Airway epithelial cell (primary cell): ENCODE measurements at places on chromosomes 7 and 10. TPM values are rescaled to one million over a fixed set of nuclear protein-coding genes. Genes with fewer than 3 reads are reported as not detected.

The CLEC2L gene
- not detected in 2 replicates for total RNA-seq

The ADAM8 gene
- 26.9 and 30.5 TPM in 2 replicates for total RNA-seq

The RADIL gene
- 0.14 and 0.88 TPM in 2 replicates for total RNA-seq

The TAS2R4 gene
- 0.42 and 0.49 TPM in 2 replicates for total RNA-seq

The RHOBTB1 gene
- 4.8 and 13.8 TPM in 2 replicates for total RNA-seq

The FEZF1 gene
- not detected in 2 replicates for total RNA-seq

The ANK3 gene
- total RNA-seq, result 20.2 and 22.6 TPM in 2 replicates

The ATOH7 gene
- total RNA-seq, result not detected in 2 replicates

The FAM25A gene
- total RNA-seq, result 20.3 and 29.8 TPM in 2 replicates

The NAT16 gene
- not detected in 2 replicates for total RNA-seq

The CYP2C18 gene
- 2.4 and 3.2 TPM in 2 replicates for total RNA-seq

The PRXL2A gene
- total RNA-seq, result 45.6 and 54.7 TPM in 2 replicates

The ARHGEF35 gene
- total RNA-seq, result 4.0 and 7.8 TPM in 2 replicates

The ANKRD7 gene
- not detected in 2 replicates for total RNA-seq

The IGFBP3 gene
- 5.6 and 9.3 TPM in 2 replicates for total RNA-seq

The CALHM1 gene
- total RNA-seq, result not detected in 2 replicates

The PLAU gene
- 167 and 177 TPM in 2 replicates for total RNA-seq

The CFAP43 gene
- total RNA-seq, result 0.09 and 0.21 TPM in 2 replicates

The ZP3 gene
- 2.5 and 9.3 TPM in 2 replicates for total RNA-seq

The WNT2 gene
- total RNA-seq, result not detected in 2 replicates

The HSPA14 gene
- total RNA-seq, result 14.2 and 20.8 TPM in 2 replicates

The CRYGN gene
- not detected in 2 replicates for total RNA-seq

The ELMO1 gene
- total RNA-seq, result 0.28 TPM in 1 of 2 replicates, not detected in the other

The IFIT1B gene
- not detected in 2 replicates for total RNA-seq

The PALD1 gene
- total RNA-seq, result 0.60 and 0.71 TPM in 2 replicates

The CCDC186 gene
- 8.1 and 14.0 TPM in 2 replicates for total RNA-seq

The FOXI2 gene
- total RNA-seq, result not detected in 2 replicates

The OLAH gene
- 0.09 TPM in 1 of 2 replicates, not detected in the other for total RNA-seq

The RELN gene
- total RNA-seq, result not detected in 2 replicates

The BLNK gene
- 8.6 and 14.8 TPM in 2 replicates for total RNA-seq

The AKR1C8 gene
- not detected in 2 replicates for total RNA-seq

The PLEKHA1 gene
- 52.7 and 62.3 TPM in 2 replicates for total RNA-seq

The GNG11 gene
- 1.1 and 1.5 TPM in 2 replicates for total RNA-seq

The SFTPD gene
- total RNA-seq, result 0.35 and 0.42 TPM in 2 replicates

The SHLD2 gene
- total RNA-seq, result 13.4 and 15.8 TPM in 2 replicates

The ABCA13 gene
- 0.84 and 0.99 TPM in 2 replicates for total RNA-seq
